HEK293T (cell line): ENCODE measurements at places on chromosomes 12 and 14.

- no peak for DNase-seq
Observed at GRCh38 chr14:31312934-31313333, 105.3 kb upstream of the HECTD1 start.

- DNase-seq = no peak
Observed at GRCh38 chr14:67653651-67654280, 20.7 kb downstream of the VTI1B start.

DNA sequence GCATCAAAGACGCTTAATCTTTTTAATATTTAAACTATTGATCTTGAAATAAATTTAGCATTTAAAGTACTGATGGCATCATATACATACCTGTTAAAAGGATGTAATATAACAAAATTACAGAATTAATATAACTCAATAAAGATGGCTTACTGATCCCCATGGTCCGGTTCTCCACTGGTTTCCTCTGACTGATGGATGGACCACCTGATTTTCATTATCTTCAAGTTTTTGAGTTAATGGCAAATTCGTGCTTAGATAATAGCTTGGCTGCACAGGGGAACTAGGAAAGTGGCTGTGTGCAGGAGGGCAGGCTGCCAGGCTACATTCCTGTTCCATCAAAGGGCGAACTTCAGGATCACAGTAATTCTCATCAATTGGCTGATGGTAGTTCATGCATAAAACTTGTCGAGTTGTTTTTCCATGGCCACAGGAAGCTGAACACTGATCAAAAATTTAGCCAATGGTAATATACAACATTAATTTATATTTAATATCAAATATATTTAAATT, 123.9 kb downstream of the ADAMTS20 start:
- DNase-seq = no peak

DNA sequence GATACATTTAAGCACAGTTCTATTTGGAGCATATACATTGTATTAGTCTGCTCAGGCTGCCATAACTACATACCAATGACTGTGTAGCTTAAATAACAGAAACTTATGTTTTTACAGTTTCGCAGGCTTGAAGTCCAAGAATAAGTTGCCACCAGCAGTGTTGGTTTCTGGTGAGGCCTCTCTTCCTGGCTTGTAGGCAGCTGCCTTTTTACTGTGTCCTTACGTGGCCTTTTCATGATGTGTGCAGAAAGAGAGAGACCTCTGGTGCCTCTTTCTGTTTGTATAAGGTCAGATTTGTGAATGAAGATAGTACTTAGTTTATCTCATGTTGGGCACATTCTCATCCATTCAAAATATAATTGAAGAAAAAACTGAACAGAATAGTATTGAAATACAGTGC, 636.6 kb downstream of the FLRT2 start:
- no peak for DNase-seq

DNA sequence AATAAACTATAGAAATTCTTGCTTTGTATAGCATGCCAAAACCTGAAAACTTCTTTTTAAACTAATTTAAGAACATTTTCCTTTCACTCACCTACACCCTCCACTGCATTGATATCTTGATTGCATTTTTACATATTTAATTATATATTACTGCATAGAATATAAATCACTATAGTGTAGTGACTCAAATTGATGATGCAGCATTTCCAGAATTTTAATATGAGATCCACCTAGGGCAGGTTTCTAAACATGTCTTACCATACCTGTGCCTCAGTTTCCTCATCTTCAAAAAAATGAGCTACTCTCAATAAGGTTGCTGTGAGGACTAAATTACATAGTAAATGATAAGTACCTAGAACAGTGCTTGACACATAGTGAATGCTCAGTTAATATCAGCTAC, 881.5 kb downstream of the RPS29 start:
- no peak for DNase-seq

DNA sequence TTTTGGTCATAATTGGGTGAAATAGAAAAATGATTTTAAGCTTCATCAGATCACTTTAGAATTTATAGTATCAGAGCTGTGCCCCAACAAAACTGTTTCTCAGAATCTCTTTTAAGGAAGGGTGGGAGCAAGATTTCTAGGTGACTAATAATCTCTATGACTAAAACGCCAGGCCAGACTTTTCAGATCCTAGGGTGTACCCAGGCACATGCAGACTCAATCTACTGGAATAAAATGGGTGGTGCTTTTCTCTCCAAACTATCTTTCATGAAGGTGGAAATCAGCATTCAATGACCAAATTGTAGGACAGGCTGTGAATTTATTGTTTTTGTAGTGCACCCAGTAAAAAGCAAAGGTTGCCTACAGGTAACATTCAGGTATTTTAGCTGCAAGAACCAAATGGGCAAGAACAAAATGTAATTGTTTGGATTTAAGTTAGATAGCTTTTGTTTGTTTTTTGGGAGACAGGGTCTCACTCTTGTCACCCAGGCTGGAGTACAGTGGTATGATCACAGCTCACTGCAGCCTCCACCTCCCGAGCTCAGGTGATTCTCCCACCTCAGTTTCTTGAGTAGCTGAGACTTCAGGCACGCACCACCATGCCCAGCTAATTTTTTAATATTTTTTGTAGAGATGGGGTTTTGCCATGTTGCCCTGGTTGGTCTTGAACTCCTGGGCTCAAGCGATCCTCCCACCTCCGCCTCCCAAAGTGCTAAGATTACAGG, 49.5 kb downstream of the PPP2R5C start:
- no peak for DNase-seq
